ENCODE measurements at places on chromosomes 4 and X. TPM values are rescaled to one million over a fixed set of nuclear protein-coding genes. Genes with fewer than 3 reads are reported as not detected.

DNA sequence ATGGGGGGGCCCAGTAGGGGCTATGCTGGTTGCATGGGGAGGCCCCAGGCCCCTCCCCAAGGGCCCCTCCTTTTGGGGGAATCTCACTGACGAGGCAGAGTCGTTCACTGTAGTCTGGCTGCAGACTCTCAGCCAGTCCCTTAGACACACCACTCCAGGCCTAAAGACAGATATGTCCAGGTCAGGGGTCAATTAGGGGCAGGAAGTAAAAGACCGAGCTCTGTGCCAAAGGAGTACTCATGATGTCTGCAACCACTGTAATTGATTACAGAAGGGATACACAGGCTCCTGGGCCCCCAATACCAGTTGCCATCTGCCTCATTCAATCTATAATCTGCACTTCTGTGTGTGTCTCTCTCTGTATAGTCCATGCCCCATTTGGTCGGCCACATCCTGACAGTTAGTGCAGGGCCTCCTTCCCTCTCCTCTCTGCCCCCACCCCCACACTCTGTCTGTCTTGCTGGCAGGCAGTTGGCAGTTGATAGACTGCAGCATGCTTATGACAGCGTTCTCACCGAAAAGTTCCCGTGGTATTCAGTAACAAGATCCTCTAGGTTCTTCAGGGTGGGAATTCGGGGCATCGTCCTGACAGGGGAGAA is 1.3 kb upstream of the CXorf65 start:
- H3K4me3 ChIP-seq = no peak overlapping the region
- no peaks in the 10 kb centered on the region for H3K27me3 ChIP-seq
- no peak for DNase-seq
- H3K4me1 ChIP-seq = peaks cover 11% of the 10 kb centered on the region

DNA sequence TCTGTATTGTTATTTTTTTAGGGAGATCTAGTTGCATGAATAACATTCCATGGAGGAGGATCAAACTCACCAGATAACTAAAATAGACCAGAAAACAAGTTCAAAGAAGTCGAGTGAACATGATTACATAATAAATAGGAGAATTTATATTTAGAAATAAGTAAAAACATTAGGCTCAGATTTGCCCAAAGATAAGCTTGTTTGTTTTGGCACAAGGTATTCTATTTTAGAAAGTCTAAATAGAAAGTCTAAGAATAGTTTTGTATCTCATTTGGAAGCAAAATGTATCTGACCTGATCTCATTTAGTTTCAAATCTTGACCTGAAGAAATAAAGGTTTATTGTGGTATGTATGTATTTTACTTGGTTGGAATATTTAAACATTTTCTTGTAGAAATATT is 670.6 kb upstream of the GALNTL6 start:
- no peak for DNase-seq
- H3K36me3 ChIP-seq = no peaks in the 10 kb centered on the region
- no peak overlapping the region for H3K27ac ChIP-seq
- no peaks in the 10 kb centered on the region for H3K27me3 ChIP-seq
- no peak overlapping the region for H3K4me3 ChIP-seq
- no peaks in the 10 kb centered on the region for H3K4me1 ChIP-seq

- H3K36me3 ChIP-seq = no peaks in the 10 kb centered on the region
- H3K4me1 ChIP-seq = no peaks in the 10 kb centered on the region
- no peak overlapping the region for H3K27ac ChIP-seq
- H3K27me3 ChIP-seq = no peaks in the 10 kb centered on the region
- no peak for DNase-seq
These were observed 2.9 kb upstream of the PGRMC2 start for GRCh38 chr4:128290526-128290925.

DNA sequence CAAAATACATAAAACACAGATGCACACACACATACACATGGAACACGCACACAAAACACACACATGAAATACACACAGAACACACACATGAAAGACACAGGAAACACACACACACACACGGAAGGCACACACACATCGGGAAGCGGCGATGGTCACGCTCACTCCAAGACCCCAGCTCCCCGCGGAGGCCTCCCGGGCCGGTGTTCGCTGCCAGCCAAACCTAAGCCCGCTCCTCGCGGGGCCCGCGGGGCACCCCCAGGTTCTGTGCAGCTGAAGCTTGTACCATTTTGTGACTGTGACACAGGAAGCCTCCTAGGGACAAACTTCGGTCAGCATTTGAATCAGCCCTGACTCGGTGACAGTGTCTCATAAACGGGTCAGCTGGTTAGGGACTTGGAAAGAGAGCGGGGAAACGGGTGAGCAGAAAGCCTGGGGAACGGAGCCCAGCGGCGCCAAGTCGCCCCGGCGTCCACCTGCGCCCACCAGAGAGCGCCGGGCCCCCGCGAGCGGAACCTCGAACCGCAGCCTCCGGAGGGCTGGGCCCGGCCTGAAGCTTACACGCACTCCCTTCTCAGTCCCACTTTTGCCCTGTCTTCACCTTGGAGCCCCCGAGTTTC is 32.1 kb downstream of the F11 start:
- no peak overlapping the region for H3K4me3 ChIP-seq
- H3K36me3 ChIP-seq = no peaks in the 10 kb centered on the region
- H3K27me3 ChIP-seq = no peaks in the 10 kb centered on the region
- no peak overlapping the region for H3K27ac ChIP-seq

DNA sequence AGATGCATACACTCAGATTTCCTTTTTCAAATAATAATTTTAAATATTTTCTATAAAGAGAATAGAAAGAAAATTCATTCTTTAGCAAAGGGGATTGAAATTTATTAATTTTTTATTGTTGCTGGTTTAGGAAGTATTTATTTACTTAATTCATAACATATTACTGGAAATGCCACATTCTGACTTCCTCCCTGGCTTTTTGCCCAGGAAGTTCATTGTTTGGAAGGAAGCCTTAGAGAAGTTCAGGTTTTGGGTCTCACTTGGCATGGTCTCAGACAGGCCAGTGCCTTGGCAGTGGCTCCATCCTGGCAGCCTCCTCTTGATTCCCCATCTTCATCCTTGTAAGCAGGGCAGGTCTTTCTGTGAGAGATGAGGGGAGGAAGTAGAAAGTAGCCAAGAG is 50.5 kb downstream of the IL15 start:
- H3K4me3 ChIP-seq = no peak overlapping the region
- DNase-seq = peak; percentile 17
- no peaks in the 10 kb centered on the region for H3K4me1 ChIP-seq

DNA sequence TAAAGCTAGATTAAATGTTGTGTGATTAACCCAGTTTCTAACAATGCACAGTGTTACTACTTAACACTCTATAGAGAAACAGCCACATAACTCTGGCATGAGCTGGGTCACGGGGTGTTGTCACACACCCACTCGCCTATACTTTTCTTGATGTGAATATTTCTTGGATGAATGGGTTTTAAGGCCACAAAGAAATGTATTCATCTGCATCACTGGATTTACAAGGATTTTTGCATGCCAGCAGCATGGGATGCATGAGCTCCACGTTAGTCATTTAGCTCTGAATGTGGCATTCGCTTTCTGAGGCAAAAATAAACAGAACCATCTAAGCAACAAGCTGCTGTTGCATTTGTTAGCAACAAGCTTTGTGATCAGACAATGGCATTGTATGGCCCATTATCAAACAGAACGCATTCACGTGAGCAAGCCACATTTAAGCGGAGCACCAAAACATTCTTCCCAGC is 89.7 kb downstream of the LRP2BP start:
- no peak for DNase-seq
- no peak overlapping the region for H3K4me3 ChIP-seq
- H3K36me3 ChIP-seq = no peaks in the 10 kb centered on the region
- H3K4me1 ChIP-seq = no peaks in the 10 kb centered on the region
- H3K27ac ChIP-seq = no peak overlapping the region
- H3K27me3 ChIP-seq = no peaks in the 10 kb centered on the region

DNA sequence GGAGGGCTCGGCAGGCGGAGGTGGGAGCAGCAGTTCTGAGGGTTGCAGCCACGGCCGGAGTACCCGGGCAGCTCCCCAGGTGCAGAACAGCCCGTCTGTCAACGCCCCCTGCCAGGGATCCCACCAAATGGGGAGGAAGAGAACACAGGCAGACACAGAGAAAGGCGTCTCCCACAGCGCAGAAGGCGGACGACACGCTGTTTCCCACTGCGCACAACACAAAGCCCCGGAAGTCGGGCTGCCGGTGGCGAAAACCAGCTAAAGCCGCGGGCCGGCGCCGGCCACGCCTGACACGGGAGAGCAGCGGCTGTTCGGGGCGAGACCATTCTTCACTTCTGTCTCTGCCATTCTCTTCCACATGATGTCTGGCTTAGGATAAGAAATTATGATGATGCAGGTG is 31.6 kb downstream of the CTBP1 start:
- H3K27ac ChIP-seq = no peak overlapping the region
- no peaks in the 10 kb centered on the region for H3K4me1 ChIP-seq
- H3K36me3 ChIP-seq = peaks cover 65% of the 10 kb centered on the region
- H3K27me3 ChIP-seq = no peaks in the 10 kb centered on the region
- no peak overlapping the region for H3K4me3 ChIP-seq

DNA sequence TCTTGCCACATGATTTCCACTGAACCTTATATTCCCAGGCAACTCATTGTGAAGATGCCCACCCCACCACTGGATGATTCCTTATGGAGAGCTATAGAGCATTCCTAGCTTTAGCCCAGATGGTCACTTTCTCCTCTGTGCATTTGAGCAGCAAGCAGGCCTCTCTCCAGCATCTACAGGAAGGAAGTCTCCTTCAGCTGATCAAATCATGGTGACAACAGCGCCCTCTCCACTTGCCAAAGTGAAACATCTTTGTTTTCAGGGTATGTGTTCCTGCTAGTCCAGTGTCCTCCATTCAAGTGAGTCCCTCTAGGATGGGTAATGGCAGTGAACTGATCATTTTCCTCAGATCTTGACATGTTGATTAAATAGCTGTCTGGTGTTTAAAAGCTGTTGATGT is 10.9 kb upstream of the SYTL5 start:
- H3K36me3 ChIP-seq = no peaks in the 10 kb centered on the region
- peak; percentile 12 for DNase-seq
- H3K27me3 ChIP-seq = no peaks in the 10 kb centered on the region

SNX25 gene
- 5.8 TPM for total RNA-seq

SLC6A8 gene
- 41.4 TPM for total RNA-seq

DNA sequence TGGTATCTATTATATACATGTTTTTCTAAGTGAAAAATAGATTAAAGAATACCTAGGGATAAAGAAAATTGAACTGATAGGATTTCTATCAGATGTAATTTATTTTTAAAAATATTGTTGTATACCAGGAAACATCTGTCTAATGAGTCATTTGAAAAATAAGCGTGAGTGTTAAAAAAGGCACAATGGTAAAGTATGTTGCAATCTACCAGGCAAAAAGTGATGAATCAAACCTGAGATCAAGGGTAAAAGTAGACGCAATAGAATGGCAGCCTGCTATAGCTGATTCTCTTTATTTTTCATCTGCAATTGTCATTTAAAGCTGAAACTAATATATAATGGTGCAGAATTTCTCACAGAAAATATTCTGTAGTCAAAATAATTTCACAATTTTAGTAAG is 1119.6 kb downstream of the PCDH18 start:
- H3K4me3 ChIP-seq = no peak overlapping the region
- no peak overlapping the region for H3K27ac ChIP-seq
- no peaks in the 10 kb centered on the region for H3K27me3 ChIP-seq
- no peaks in the 10 kb centered on the region for H3K36me3 ChIP-seq

GRCh38 chr4:78661921-78662521 is 110.5 kb downstream of the ANXA3 start:
- H3K27ac ChIP-seq = no peak overlapping the region
- H3K27me3 ChIP-seq = no peaks in the 10 kb centered on the region
- DNase-seq = no peak
- no peak overlapping the region for H3K4me3 ChIP-seq

CFAP47 gene
- total RNA-seq = 1.8 TPM

DNA sequence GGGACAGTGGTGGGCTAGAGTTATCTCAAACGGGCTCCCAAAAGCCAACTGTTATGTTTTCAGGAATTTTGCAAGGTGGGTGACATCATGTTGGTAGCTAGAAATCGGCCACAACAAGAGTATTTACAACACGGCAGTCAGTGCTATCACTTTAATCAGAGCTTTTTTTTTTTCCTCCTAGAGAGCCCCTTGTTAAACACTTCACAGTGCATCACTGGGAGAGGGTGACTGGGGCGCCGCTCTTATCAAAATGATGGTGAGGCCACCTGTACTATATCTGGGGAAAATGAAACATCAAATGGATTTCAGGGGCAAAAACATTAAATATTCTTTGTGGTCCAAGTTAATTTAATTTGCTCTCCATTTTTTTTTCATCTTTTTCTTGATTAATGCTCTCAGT is 44.9 kb downstream of the MAMLD1 start:
- H3K27ac ChIP-seq = no peak overlapping the region
- no peak overlapping the region for H3K4me3 ChIP-seq
- H3K4me1 ChIP-seq = no peaks in the 10 kb centered on the region
- no peaks in the 10 kb centered on the region for H3K27me3 ChIP-seq
- H3K36me3 ChIP-seq = no peaks in the 10 kb centered on the region
- DNase-seq = no peak

NCAPG gene
- total RNA-seq = 105 TPM

- H3K4me1 ChIP-seq = no peaks in the 10 kb centered on the region
- no peak overlapping the region for H3K27ac ChIP-seq
- H3K27me3 ChIP-seq = no peaks in the 10 kb centered on the region
- no peak for DNase-seq
- no peak overlapping the region for H3K4me3 ChIP-seq
These were observed 29.1 kb downstream of the INTS6L start for GRCh38 chrX:135549519-135549918.

DNA sequence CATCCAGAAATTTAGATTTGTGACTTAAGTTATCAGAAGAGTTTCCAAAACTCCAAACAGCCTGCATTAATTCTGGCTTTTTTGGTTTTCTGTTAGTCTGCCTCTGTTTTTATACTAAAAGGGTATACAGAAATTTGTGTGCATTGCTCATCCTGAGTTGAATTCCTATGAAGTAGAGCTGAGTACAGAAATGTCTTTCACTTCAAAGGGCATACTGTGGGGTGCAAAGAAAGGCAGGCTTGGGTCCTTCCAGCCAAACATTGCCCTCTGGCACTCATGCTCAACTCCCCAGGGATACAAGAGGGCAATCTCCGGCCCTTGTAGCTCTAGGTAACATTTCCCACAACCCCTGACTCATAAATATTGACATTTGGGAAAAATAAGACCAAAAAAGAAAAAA is 27.6 kb upstream of the TMEM184C start:
- no peak for DNase-seq
- peaks cover 10% of the 10 kb centered on the region for H3K4me1 ChIP-seq
- peak overlapping the region; percentile 46 for H3K27ac ChIP-seq
- H3K36me3 ChIP-seq = no peaks in the 10 kb centered on the region

DNA sequence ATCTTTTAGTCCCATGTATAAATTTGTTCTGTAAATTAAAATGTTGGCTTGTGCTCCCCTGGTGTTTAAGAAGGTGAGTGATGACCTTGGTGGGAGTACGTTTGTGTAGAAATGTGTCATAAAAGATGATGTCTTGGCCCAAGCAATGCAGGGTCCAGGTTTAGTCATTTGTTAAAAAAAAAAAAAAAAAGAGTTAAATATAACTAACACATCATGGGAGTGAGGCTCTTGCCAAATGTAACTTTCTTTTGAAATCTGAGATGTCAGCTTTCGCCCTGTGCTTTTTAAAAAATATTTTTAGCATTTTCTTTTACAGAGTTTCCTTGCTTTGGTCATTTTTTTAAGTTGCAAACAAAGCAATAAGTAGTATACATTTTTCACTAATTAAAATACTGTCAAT is 135.6 kb downstream of the FBXO8 start:
- H3K4me1 ChIP-seq = peaks cover 31% of the 10 kb centered on the region
- no peak for DNase-seq
- no peaks in the 10 kb centered on the region for H3K36me3 ChIP-seq
- no peak overlapping the region for H3K4me3 ChIP-seq
- H3K27me3 ChIP-seq = no peaks in the 10 kb centered on the region

Measured in A673 (cell line).